ENCODE measurements at places on chromosomes 4 and X.

- DNase-seq: peak; percentile 11
Observed at GRCh38 chr4:1246901-1247863, 1.7 kb downstream of the CTBP1 start.

GRCh38 chrX:20487227-20487626, 220.5 kb upstream of the RPS6KA3 start:
- DNase-seq: peak; percentile 60

DNA sequence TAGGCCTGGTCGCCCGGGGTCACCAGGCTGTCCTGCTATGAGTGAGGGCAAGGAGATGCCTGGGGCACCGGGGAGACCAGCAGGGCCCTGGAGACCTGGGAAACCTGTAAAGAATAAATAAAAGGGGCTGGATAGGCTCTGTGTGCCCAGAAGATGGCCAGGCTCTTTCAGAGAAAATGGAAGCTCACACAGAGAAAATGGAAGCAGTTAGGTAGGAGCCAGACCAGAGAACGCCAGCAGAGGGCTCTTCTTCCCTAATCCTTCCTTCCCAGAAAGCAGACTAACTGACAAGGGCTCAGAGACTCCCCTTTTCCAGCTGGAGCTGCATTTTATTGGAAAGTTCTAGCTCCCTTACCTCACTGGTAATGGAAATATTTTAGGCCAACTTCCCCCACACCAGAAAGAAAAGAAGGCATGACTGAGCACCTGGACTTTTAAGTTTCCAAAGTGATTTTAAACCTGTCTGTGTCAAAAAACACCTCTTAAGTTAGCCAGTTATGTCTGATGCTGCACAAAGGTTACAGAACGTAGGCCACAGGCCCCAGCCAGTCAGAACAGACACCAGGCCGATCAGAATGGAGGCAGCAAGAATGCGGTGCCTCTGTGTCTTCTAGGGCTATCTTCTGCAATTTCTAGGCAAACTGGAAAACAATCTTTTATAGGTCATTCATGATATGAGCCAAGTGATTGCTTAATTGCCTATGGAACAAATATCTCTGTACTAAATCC, 74.0 kb downstream of the ATG4A start:
- peak; percentile 59 for DNase-seq

DNA sequence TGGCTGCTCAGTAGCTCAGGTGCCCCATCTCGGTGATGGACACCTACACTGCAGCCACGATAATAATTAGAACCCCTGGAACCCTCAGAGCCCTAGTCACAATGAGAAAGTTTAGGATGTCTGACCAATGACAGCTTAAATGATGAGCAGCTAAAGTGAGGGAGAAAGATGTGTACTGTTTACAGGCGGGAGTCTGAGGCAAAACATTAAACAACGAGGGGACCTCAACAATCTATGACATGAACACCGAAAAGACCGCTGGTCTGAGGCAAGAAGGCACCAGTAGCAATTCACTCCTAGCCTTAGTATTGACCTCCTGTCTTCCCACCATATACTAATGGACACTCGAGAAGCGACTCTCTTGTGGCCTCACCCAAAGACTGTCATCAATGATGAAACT, 369.5 kb upstream of the SMIM31 start:
- no peak for DNase-seq

GRCh38 chrX:78643096-78643495, 16.0 kb downstream of the RTL3 start:
- no peak for DNase-seq

DNA sequence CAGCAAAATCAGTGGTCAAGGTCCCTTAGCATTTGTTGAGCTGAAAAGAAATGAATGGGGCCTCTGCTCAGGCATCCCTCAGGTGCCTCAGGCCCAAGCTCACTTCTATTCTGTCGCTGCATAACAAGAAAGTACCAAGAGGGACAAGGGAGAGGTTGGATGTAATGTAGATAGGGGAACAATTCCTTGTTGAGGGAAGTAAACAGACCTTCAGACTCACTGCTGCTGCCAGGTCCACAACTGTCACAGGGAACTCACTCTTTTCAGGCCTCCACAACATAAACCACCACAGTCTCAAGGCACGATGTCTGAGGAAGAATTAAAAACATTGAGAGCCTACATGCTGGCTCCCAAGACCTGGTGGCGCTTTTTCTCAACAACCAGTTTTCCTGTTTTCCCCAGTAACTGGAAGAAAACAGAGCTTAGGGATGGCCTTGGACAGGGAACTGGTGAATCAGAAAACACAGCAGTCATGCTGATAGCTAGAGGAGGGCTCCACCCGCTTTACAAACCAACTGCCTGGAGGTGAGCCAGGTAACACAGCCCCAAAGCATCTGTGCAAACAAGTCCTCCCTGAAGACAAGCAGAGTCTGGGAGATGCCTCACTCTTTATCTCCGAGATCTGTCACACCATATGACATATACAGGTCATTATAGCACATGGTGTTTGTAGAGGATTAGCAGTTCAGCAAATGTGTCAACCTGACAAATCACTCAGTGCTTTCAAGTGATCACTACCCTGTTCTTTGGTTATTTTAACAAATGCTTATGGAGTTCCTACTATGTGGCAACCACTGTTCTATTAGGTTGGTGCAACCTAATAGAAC, 14.3 kb upstream of the AWAT1 start:
- DNase-seq: no peak

DNA sequence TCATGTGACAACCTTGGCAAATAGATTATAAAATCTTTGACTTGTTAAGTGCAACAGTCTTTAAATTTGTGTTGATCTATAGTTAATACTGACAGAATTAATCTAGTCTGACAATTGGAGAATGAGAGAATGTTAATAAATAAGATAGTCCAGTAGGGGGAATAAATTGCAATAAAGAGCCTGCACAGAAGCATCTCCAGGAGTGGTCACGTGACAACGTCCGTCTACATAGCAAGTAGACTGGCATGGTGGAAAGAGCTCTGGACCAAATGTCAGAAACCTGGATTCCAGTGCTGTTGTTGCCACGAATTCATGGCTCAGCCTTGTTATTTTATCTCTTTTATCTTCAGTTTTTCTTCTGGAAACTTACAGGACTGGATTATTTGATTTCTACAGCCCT, 436.5 kb downstream of the RAB28 start:
- DNase-seq: no peak

DNA sequence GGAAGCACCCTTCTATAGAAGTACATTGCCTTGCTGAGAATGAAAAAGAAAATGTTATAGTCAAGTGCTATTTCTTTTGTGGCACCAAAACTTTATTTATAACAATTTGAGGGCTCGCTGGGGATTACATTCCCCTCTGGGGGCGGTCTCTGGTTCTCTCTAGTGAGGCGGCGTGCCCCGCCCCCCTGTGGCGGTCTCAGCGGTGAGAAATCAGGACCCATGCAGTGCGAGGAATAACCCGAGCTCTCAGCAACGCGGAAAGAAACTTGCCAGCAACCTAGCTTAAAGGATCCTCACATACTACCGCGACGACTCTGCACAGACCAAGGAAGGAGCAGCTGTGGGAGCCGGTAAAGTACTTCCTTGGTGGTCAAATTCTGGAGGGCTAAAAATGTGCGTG, 83.4 kb upstream of the SHISA3 start:
- no peak for DNase-seq

DNA sequence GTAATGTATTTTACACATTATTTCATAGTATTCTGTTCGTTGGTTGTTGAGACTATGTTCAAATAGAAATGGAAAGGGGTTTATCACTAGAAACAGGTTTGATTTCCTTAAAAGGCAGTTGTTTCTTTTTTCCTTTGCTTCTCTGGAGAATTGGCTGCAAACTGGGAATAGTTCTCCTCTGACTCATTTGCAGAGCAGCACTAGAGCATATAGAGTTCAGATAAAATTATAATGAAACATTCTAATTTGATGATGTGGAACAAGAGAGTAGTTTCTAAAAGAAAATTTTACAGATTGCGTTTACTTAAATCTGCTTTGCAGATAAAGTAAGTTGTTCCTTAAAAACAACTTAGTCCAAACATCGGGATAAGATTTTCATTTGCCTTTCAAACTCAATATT, 29.7 kb downstream of the SYNPO2 start:
- DNase-seq: peak; percentile 85

DNA sequence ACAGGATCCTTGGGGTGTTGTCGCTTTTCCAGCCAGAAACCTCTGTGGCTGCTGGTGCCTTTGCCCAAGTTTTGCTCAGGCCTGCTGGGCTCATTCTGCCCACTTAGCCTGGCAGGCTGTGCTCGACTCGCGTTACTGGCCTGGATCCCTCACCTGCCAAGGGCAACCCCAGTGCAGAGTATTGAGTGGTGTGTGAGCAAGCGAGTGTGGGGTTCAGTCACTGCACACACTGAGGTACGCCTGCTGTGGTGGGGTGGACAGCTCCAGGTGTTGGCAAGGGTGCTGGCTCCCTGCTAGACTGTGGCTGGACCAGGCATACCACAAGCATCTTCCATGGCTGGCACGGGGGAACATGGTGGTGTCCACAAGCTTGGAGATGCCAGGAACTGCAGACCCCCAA, 22.6 kb downstream of the SPCS3 start:
- no peak for DNase-seq

DNA sequence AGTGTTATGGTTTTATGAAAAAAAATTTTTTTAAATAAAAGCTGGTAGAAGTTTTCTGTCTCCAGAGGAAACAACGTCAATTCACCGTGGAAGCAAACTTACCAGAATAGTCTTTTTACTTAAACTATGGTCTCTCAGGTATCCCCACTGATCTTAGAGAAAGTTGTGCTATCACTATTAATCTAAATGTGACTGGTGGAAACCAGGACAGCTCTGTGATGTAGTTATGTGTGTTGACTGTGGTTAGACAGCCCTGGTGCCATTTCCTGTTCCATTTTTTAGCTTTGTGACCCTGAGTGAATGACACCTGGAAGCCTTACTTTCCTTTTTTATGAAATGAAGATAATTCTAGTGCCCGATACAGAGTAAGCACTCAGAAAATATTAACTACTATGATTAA, 111.8 kb upstream of the HUWE1 start:
- DNase-seq: no peak

GRCh38 chrX:112826023-112826422, 14.6 kb downstream of the AMOT start:
- DNase-seq: peak; percentile 56

Measured in HCEC 1CT (cell line).